ENCODE measurements at places on chromosomes 6 and 20.

GRCh38 chr20:52411611-52412010, 220.0 kb upstream of the ZFP64 start:
- DNase-seq = no peak

GRCh38 chr6:45630801-45631200, 253.1 kb upstream of the SUPT3H start:
- DNase-seq = no peak

- no peak for DNase-seq
Measured at GRCh38 chr6:139014945-139015344, 13.6 kb upstream of the ABRACL start.

- DNase-seq = no peak
Measured at GRCh38 chr20:35432430-35432735, 5.6 kb downstream of the GDF5 start.

Measured in foreskin keratinocyte (primary cell).